H1 (cell line): ENCODE measurements at places on chromosomes 3 and 15. TPM values are rescaled to one million over a fixed set of nuclear protein-coding genes. Genes with fewer than 3 reads are reported as not detected.

DNA sequence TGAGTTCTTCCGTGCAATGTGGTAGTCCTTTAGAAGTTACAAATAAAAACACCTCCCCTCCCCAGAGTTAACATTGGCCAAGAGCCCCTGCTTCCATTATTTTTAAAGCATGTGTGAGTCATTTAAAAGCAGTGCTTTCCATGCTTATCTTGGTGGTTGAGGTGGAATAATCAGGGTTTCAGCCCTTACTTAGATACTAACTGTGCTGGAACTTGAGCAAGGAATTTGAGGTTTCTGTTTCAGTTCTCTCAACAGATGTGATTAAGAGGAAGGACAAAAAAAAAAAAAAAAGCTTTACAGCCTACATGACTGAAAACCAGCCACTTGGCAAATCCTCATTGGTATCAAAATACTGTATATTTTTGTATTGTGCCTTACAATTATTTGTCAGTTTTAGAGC lies 64.5 kb downstream of the CGNL1 start:
- H3K27me3 ChIP-seq = no peaks in the 10 kb centered on the region
- no peak for DNase-seq
- H3K4me3 ChIP-seq = no peak overlapping the region
- H3K27ac ChIP-seq = no peak overlapping the region
- H3K4me1 ChIP-seq = no peaks in the 10 kb centered on the region; the same call in none of the 2 replicates

DNA sequence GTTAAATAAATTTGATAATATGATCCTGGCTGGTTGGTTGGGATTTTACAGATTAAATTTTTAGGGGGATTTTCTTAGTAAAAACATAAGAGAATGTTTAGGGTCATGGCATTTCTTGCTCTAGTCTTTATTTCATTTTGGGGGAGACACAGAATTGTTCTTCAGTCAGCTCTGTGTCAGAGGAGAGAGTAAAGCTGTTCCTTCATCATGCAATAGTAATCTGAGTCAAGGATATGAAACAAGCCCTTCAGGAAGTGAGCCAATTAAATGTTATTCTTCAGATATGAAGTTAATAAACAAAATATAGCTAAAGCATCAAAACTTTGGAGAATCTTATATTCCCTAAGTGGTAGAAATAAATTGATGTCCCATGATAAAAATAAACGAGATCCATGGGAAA lies 22.9 kb upstream of the SLC4A7 start:
- H3K27me3 ChIP-seq = no peaks in the 10 kb centered on the region
- no peak overlapping the region for H3K4me3 ChIP-seq
- no peak overlapping the region for H3K27ac ChIP-seq
- DNase-seq = no peak
- H3K4me1 ChIP-seq = no peaks in the 10 kb centered on the region

DNA sequence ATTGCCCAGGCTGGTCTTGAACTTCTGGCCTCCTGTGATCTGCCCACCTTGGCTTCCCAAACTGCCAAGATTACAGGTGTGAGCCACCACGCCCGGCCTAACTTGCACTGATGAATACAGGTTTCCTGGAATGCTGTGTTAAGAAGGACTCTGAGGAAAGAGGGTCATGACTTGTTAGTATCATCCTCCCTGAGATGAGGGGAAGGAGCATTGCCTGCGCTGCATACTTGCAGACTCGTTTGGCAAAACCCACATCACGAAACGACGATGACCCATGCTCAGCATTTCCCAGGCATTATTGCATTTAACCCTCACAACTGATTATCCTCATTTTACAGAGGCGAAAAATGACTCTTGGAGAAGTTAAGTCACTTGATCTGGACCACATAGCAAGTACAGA lies 18.9 kb downstream of the COLQ start:
- H3K4me1 ChIP-seq = peaks cover 3% of the 10 kb centered on the region; the same call in 1 of the 2 replicates
- H3K4me3 ChIP-seq = no peak overlapping the region
- no peak overlapping the region for H3K27ac ChIP-seq
- no peaks in the 10 kb centered on the region for H3K36me3 ChIP-seq
- DNase-seq = no peak

GRCh38 chr15:74419432-74419831 lies 14.3 kb downstream of the SEMA7A start:
- no peaks in the 10 kb centered on the region for H3K27me3 ChIP-seq
- H3K36me3 ChIP-seq = no peaks in the 10 kb centered on the region

DNA sequence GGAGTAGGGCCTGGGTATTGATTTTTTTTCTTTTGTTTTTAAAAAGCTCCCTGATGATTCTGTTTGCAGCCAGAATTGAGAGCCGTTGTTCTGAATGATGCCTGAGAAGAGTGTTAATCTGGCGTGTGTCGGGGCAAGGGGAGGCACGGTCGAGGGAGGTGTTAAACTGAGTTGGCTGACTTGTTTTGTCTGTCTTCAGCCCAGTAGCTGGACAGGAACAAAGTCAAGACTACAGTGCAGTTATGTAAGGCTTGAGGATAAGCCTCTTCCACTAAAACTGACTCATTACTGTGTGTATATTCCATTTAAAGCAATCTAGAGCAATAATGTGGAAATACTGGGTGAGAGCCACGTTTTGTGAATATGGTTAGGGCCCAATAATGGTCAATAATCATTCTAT lies 119.0 kb upstream of the DLG1 start:
- H3K4me1 ChIP-seq = peaks cover 4% of the 10 kb centered on the region
- no peak overlapping the region for H3K27ac ChIP-seq
- H3K27me3 ChIP-seq = no peaks in the 10 kb centered on the region

GRCh38 chr3:176514297-176514696 lies 683.0 kb downstream of the TBL1XR1 start:
- peak; percentile 80 for DNase-seq
- peaks cover 8% of the 10 kb centered on the region for H3K36me3 ChIP-seq
- H3K4me1 ChIP-seq = peaks cover 7% of the 10 kb centered on the region
- H3K27ac ChIP-seq = no peak overlapping the region
- no peaks in the 10 kb centered on the region for H3K27me3 ChIP-seq

DNA sequence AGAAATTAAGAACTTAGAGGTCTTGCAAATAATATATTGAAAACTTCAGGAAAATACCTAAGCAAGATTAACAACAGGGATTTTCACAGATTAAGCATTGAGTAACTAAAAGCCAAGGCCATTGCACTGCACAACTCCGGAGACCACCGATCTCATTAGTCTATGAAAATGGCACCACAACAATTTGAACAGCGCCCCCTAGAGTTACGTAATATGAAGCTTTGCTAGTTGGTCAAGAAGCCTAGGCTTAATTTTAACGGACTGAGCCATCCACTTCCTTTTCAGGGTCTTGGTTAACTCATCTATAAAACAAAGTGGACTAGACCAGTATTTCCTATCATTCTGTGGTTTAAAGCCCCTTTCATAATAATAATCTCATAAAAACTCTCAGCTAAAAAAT lies 24.8 kb downstream of the TMEM212 start:
- H3K27me3 ChIP-seq = no peaks in the 10 kb centered on the region
- no peak overlapping the region for H3K4me3 ChIP-seq
- H3K27ac ChIP-seq = no peak overlapping the region
- peaks cover 3% of the 10 kb centered on the region for H3K4me1 ChIP-seq
- DNase-seq = no peak
- no peaks in the 10 kb centered on the region for H3K36me3 ChIP-seq

DNA sequence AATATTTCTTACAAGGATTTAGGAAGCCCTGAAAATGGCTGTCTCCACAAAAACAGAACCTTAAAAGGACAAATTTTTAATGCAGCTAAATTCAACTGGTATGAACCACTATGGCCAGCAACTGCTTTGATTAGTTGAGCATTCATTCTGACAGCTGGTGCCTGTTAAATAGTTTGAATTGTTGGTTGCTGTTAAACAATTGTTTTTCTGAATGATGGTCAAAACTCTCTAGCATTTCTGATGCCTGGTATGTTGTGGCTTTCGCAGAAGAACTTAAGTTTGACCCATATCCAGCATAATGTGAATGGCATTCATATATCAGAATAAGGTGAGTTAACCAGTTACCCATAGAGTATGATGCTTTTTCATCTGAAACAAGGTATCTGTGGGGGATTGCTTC lies 138.4 kb downstream of the MEIS2 start:
- no peaks in the 10 kb centered on the region for H3K36me3 ChIP-seq
- H3K27ac ChIP-seq = no peak overlapping the region
- no peak for DNase-seq
- H3K4me1 ChIP-seq = no peaks in the 10 kb centered on the region

DNA sequence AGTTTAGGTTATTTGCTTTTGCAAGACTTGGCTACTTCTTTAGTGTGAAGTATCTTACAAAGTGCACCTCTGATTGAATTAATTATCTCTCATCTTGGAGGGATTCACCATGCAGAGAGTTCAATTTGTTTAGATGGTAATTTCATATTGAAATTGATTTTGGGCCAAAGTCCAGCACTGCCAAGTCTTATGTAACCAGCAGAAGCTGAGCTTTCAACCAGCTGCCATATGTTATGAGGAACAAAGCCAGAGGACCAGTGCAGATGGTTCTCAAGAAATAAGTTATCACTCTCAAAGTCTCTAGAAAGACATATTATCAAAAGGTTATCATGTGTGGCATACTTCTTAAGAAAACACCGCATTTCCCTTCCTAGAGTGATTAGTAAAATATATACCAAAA lies 29.0 kb downstream of the ABHD6 start:
- H3K27ac ChIP-seq = no peak overlapping the region
- no peak for DNase-seq
- no peaks in the 10 kb centered on the region for H3K36me3 ChIP-seq
- H3K27me3 ChIP-seq = no peaks in the 10 kb centered on the region

FBLN2 gene
- 15.5 and 17.4 TPM in 2 replicates for total RNA-seq

ARPIN gene
- total RNA-seq = 3.1 and 3.9 TPM in 2 replicates

CD80 gene
- total RNA-seq = not detected in 2 replicates

NME9 gene
- total RNA-seq = not detected in 2 replicates

CX3CR1 gene
- not detected in 2 replicates for total RNA-seq

FSIP1 gene
- 0.88 and 1.3 TPM in 2 replicates for total RNA-seq
